ENCODE measurements at places on chromosomes 5 and 9.

DNA sequence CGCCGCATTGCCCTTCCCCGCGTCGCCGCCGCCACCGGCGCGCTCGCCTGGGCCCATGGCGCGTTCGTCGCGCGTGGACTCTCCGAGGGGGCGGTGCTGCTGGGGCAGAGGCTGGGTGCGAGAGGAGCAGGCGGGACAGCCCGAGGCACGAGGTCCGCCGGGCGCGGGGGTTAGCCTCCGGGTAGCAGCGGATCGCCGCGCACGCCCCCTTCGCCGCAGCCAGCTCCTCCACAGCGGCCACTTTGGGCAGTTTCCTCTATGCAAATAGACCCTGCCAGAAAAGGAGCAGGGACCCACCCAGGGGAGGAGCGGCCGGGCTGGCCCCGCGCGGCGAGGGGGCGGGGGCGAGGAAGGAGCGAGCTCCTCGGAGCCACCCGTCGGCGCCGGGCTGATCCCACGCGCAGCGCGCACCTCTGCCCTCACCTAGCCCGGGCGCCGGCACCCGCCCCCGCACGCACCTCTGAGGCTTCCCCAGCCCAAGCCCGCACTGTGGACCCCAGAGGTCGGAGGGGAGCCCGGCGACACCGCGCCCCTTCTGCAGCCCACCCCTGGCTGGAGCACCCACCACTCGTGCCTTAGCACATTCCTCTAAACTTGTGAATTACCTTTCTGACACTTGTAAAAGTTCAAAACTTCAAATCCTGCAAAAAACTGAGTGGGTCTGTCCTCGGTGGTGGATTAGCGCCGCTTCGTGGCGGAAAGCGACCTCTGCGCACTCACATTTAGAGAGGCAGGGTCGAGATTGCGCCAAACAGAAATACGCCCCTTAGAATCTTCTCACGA lies at the start of gene COL23A1:
Gene COL23A1 (minus strand): TSS at position 253 of the 783 bp plus-strand sequence.
- DNase-seq, result peak; percentile 5

DNA sequence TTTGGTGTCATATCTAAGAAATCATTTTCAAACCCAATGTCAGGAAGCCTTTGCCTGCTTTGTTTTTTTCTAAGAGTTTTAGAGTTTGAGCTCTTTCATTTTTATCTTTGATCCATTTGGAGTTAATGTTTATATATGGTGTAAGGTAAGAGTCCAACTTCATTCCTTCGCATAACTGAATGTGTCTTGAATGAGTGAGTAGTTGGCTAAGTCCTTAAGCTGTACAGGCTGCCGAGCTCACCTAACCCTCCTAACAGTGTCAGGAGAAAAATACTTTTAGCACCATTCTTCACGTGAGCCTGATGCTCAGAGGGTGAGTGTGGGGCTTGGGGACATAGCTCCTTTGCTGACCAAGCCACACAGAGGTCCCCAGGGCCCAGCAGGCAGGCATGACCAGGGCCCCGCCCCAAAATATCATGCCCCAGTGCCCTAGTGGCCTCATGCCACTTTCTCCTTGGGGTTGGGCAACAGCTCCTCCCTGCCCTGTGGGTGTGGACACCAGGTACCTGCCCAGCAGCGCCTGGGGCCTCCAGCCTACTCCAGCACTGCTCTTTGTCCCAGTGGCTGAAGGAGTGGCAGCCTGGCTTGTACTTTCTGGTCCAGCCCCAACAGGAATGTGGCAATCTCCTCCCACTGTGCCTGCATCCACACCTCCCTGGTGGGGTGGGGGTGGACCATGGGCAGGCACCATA lies 17.2 kb downstream of the PPARGC1B start:
- no peak for DNase-seq

GRCh38 chr5:98933445-98934072 lies 4.8 kb upstream of the CHD1 start:
- peak; percentile 45 for DNase-seq

GRCh38 chr5:179620703-179621350 lies 2.6 kb downstream of the HNRNPH1 start:
- no peak for DNase-seq

- no peak for DNase-seq
These were observed 328.3 kb downstream of the GLIS3 start for GRCh38 chr9:3971391-3972082.

DNA sequence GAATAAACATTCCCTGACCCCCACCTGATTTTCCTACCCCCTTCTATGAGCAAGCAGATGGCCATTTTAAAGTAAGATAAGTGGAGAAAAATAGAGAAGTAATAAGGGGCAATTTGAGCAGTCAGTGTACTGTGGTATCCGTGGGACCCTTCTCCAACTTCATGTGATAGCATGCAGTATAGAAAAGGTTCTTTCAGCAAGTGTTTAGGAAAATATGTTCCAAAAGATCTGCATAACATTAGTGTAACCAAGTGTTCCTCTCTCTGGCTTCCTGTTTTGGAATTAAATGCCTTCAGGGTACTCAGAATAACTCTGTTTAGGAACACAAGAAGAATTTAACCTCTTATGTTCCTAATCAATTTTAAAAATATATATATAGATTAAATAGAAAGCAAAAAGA lies 134.9 kb downstream of the ATG10 start:
- no peak for DNase-seq

- DNase-seq, result no peak
These were observed 53.7 kb downstream of the MAPKAP1 start for GRCh38 chr9:125653325-125653724.

DNA sequence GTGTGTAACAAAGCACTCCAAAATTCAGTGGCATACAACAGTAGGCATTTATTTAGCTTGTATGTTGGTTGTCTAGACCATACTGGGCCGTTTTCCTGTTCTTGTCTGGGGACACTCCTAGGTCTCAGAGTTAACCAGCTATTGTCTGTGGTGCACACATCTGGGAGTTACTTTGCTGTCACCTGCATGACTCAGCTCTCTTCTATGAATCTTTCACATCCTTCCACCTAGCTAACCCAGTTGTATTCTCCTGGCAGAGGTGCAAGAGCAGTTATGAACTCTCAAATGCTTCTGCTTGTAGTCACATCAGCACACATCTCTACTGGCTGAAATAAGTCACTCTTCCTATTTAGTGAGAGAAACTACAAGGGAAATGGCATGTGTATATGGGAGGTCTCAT lies 138.1 kb downstream of the BAAT start:
- DNase-seq, result no peak

GRCh38 chr5:39464088-39464487 lies 39.3 kb upstream of the DAB2 start:
- DNase-seq, result no peak

DNA sequence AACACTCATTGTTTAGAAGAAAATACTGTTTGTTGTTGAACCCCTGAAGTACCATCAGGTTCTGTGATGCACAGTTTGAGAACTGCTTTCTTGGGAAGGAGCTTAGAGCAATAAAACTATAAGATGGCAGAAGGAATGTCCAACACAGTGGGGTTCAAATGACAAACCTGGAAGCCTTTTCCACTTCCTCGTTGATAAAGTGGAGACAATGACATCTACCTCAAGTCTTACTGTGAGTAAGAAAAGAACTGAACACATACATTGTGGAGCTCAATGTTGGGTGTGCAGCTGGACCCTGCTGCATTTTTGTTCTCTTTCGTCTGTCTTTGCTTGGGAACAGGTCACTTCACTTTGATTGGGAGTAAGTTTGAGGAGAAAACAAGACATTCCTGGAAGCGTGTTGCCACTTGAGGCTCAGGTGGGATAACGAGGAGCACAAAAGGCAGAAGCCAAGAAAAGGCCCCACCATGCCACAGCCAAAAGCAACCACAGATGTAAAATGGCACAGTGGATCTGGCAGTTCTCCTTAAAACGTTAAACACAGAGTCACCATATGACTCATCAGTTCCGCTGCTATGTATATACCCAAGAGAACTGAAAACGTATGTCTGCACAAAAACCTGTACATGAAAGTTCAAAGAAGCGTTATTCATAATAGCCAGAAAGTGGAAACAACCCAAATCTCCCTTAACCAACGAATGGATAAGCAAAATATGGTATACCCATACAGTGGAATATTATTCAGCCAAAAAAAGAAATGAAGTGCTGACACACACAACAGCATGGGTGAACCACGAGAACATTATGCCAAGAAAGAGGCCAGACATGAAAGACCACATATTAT lies 42.9 kb upstream of the SUB1 start:
- peak; percentile 91 for DNase-seq

DNA sequence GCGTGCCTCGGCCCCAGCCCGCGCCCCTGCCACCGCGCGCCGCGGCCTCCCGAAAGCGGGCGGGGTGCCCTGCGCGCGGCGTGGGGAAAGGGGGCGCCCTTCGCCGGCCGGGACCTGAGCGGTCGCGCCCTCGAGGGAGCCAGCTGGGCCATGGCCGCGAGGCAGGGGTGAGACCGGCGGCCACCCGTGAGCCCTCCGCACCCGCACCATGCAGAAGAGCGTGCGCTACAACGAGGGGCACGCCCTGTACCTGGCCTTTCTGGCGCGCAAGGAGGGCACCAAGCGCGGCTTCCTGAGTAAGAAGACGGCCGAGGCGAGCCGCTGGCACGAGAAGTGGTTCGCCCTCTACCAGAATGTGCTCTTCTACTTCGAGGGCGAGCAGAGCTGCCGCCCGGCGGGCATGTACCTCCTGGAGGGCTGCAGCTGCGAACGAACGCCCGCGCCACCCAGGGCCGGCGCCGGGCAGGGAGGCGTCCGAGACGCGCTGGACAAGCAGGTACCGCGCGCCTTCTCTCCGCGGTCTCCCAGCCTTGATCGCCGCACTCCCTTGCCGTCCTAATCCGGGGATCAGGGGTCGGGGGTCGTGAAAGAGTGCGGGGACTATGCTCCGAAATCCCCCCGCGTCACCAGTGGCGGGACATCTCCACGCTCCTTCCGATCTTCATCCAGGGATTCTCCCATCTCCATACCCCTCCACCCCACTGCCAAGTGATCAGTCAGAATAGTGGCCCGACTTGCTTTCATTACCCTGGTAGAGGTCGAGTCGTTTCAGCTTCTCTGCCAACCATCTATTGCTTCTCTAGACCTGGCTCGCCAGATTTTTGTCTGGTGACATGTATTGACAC lies 590 bp downstream of the RASGRF2 start:
- DNase-seq, result peak; percentile 17

DNA sequence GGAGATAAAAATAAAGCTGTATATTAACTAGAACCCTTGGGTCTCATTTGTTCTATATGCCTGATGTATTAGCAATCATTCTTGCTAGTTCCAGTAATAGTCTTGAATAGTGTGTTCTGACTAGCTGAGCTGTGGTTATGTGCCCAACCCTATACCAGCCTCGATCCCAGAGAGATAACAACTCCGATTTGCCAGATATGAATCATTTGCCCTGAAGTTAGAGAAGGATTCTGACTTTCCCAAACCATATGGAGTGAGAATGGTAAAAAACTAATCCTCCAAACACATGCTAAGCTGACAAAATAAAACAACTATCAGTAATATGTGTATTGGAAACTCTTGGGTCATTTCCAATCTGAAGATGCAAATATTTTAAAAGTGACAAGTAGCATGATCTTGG lies 64.8 kb downstream of the ALDH1A1 start:
- no peak for DNase-seq

DNA sequence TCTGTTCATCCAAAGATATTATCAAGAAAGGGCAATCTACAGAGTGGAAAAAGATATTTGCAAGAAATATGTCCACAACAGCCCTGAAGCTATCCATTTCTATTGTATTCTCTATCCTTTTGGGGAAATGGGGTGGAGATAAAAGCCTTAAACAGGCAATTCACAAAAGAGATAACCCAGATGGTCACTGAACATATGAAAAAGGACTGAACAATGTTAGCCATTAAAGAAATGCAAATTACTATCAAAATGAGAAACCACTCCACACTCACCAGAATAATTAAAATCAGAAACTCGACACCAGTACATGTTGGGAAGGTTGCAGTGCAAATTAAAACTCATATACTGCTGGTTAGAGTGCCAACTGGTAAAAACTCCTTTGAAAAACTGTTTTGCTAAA lies 955.2 kb upstream of the DMAC1 start:
- DNase-seq, result no peak

DNA sequence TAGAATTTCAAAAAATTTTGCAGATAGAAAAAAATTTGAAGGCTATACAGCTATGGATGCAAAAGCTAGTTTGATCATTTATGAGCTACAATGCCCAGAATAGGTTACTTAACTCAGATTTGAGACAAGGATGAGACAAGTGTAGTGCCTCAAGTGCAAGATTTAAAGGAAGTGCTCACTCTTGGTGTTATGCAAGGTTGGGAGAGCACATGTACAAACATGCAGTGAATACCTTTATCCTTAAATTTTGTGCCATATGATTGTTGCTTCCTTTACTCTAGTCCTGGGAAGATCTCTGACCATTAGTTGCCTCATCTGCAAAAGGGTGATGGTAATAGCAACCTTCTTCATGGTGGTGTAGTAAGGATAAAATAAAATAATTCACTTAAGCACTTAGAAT lies 31.7 kb upstream of the PPP2R2B start:
- DNase-seq, result no peak

GRCh38 chr5:43855452-43855851 lies 252.5 kb downstream of the NNT start:
- no peak for DNase-seq

GRCh38 chr5:104611135-104611767 lies 1048.7 kb upstream of the NUDT12 start:
- DNase-seq, result no peak

DNA sequence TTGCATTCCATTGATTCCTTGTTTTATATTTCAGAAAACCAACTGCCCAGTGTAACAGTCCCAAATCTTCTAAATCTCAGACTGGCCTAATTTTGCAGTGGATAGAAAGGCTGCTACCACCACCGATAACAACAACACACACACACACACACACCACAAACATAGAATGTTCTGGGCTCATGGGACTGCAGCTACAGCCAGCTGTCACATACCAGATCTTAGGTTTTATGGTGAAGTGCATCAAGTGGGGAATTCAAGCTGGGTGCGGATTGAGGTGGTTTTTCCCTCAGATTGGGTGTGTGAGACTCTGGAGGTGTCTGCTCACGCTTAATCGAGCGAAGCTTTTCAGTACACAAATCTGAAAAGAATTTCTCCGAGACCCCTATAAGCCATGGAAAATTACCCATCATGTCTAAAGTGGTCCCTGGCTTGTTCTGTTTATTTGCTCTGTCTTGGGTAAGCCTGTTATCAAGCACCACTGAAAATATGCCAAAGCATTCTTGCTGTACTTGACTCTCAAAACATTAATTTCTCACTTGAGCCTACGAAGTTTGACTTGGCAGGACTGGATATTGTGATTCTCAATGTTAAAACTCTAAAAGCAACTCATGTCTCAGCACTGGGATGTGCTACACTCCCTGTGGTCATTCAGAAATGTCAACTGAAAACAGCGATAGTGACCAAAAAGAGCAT lies 71.1 kb downstream of the ALDH7A1 start:
- DNase-seq, result no peak

- DNase-seq, result no peak
These were observed 31.2 kb downstream of the HMCN2 start for GRCh38 chr9:130296783-130297055.

GRCh38 chr9:104350541-104350940 lies 153.5 kb upstream of the OR13F1 start:
- DNase-seq, result no peak

- DNase-seq, result no peak
These were observed 20.8 kb upstream of the QRFP start for GRCh38 chr9:130917168-130917960.
